Stimulated activated effector memory CD8-positive, alpha-beta T cell treated with anti-CD3 and anti-CD28 coated beads, Interleukin-12 subunit alpha, Interleukin-12 subunit beta, amount 100 ng/mL, for 72 hours (primary cell): ENCODE measurements at places on chromosomes 6 and 20.

GRCh38 chr6:147022041-147022440 lies 182.2 kb upstream of the STXBP5 start:
- DNase-seq = no peak

GRCh38 chr6:11428895-11429294 lies 108.7 kb upstream of the TMEM170B start:
- DNase-seq = no peak

- no peak for DNase-seq
Measured at GRCh38 chr6:37459981-37460800, 27.2 kb downstream of the CMTR1 start.

DNA sequence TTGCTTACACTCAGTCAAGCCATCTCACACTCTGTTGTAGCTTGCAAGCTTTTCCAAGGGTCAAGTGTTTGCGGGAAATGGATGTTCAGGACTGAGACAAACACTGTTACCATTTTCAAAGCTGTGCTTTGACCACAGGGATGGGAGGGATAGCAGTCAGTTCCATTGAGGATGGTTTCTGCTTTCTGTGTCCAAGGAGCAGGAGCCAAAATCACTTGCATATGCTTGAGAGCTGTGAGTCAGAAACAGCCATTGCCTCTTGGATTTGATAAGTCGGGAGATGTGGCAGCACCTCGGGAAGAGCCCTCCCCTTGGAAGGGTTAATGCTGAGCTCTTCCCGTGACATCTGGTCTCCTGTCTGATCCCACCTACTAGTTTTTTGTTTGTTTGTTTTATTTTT lies 85.2 kb downstream of the TCP11 start:
- DNase-seq = no peak

- no peak for DNase-seq
Measured at GRCh38 chr6:50272611-50273010, 222.9 kb upstream of the DEFB112 start.

DNA sequence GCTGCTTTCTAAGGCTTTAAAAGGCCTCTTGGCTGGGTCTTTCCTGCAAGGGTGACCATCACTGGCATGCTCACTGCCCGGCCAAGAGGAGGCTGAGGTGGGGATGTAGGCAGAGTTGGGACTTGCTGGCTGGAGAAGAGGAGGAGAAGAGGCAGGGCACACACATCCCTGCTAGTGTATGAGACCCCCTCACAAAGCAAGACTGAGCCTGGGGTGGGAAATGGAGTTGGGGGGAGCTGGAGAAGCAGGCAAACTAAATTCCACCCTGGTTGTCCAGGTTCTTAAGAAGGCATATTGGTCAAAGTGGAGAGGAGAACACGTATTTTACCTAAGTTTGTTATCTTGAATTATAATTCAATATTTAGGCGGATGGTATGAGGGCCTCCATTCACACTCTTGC lies 1.7 kb upstream of the KIZ start:
- no peak for DNase-seq

- DNase-seq = no peak
Measured at GRCh38 chr6:151121900-151122299, 117.9 kb upstream of the AKAP12 start.

- DNase-seq = no peak
Measured at GRCh38 chr6:121944354-121944753, 455.1 kb upstream of the HSF2 start.

- DNase-seq = no peak
Measured at GRCh38 chr20:41889126-41889843, 271.1 kb upstream of the CHD6 start.

GRCh38 chr20:50303573-50304500 lies 113.2 kb downstream of the CEBPB start:
- DNase-seq = no peak

- DNase-seq = no peak
Measured at GRCh38 chr20:31949877-31950646, 1.8 kb downstream of the PDRG1 start.

DNA sequence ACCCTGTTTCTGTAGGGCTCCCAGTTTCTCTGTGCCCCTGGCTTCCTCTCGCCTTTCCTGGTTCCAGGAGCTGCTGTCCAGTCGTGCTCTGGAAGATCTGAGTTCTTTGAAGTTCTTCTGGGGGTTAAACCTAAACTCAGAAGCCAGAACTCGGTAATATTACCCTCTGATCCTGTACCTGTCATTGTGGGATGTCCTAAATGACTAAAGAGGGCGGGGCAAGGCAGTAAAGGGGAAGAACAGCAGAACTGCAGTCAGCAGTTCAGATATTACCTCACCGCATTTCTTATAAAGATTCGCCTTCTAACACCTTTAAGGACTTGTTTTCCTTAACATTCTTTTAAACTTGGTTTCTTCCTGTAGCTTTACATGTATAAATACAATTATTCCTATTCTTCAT lies 63.9 kb downstream of the FAM120B start:
- DNase-seq = peak; percentile 56

GRCh38 chr6:35895560-35895959 lies 25.3 kb downstream of the SRPK1 start:
- DNase-seq = no peak

GRCh38 chr6:116580198-116580597 lies 8.9 kb downstream of the RWDD1 start:
- DNase-seq = no peak

DNA sequence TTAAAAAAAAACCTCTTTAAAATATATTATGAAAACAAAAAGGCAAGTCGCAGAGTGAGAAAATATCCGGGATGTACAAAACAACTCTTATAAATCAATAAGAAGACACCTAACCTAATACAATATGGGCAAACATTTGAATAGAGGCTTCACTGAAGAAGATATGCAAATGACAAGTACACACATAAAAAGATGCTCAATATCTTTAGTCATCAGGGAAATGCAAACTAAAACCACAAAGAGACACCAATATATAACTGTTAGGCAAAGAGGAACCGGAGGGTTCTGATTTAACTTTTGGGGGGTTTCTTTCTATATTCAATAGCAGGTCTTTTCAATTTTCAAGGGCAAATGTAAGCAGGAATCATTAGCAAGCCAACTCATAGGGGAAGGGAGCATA lies 480.7 kb upstream of the SPTLC3 start:
- no peak for DNase-seq

- no peak for DNase-seq
Measured at GRCh38 chr6:139820210-139820609, 445.8 kb upstream of the CITED2 start.

- peak; percentile 45 for DNase-seq
Measured at GRCh38 chr6:149896491-149896890, 1.4 kb downstream of the RAET1E start.

- DNase-seq = no peak
Measured at GRCh38 chr6:2215342-2215741, 30.1 kb downstream of the GMDS start.

DNA sequence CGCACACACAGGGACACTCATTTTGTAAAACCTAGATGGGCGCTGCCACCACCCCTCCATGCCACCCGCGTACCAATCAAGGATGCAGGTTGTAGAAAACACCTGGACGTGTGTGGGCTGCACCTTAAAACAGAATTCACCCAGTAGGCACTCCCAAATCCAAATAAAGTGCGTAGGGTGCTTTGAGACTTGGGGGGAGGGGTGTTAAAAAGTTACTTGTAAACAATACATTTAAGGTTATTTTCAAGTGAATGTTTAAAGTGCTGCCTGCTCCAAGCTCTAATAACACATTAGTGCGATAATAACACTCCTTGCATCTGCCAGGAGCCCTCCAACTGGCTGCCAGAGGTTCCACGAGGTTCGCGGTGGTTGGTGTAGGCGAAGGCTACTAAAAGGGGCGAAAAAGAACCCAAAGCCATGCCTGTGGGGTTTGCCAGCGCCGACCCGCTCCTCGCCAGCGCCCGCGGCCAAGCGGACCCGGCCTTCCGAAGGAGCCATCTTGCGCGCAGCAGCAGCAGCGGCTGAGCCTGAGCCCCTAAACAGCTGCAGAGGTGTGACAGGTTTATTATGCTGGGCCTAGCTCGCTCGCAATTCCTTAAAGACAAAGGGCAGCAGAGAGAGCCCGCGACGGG lies 11.5 kb downstream of the FOXC1 start:
- DNase-seq = no peak

GRCh38 chr20:51169813-51170212 lies 146.9 kb upstream of the KCNG1 start:
- no peak for DNase-seq

DNA sequence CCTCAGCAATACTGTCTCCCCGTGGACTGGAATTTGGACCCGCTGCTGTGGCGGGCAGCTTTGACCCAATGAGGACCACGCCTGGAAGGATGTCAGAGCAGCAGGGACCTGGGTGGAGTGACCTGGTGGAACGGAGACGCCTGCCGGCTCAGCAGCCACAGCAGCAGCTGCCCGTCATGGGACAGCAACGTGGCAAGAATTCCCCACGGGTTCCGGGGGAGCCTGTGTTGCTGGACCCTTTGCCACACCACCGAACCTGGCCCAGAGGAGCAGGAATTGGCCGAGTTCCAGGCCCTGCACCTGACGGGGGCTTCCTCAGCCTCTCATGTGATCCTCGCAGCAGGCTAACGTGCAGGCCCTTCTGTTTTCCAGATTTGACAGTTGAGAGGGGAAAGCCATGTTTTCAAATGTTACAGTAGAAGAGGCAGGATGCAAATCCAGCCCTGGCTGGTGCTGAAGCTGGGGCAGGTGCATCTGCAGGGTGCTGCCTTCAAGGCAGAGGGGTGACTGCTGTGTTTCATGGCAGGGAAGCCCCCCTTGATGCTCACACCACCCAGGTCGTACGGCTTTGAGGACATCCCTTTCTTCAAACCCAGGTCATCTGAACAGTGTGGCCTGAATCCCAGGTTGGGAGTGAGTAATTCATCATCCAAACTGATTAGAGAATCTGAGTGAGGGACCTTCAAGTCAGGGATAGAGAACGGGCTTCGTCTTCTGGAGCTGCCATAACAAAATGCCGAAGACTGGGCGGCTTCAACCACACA lies 93.4 kb downstream of the THBS2 start:
- DNase-seq = no peak

DNA sequence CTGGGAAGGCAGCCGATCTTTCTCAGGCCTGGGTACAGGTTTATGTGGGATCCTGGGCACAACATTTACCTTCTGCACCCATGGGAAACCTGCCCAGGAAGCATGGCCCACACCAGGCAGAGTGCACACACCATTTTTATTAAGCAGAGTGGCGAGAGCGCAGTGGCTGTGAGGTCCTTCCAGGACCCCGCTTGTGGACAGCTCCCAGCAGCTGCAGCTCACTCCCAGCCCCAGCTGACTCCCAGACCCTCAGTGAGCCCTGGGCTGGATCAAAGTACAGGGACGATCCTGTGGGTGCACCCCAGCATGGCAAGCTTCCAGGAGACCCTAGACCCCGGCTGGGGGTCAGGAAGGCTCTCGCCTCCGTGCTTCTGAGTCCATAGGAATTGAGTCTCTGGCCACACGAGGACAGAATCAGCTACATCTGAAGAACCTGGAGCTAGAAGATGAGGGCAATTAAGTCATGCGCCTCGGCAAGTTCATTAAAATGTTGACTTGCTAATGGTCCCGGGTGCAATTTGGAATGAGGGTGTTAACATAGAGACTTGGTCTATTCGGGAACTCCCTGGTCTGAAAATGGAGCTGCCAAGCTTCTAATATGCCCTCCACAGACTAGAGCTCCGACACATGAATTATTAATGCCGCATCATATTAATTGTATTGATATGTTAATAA lies 65.4 kb upstream of the SLCO4A1 start:
- DNase-seq = no peak

- no peak for DNase-seq
Measured at GRCh38 chr6:111558690-111559187, 46.9 kb downstream of the TRAF3IP2 start.

DNA sequence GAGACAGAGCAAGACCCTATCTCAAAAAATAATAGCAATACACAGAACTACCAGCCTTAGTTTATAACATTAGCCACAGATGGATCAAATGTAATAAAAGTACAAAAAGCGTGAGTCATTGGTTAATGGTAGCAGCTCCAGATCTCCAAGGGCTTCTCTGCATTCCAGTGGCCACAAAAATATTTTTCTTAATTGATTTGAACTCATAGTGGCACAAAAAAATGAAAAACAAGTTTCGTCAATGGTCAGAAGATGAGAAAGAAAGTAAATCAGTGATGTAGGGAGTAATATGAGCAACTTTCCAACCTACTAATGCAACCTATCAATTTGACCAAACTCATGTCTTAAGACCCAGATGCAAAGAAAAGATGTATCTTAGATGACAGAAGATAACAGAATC lies 79.6 kb downstream of the CEP57L1 start:
- no peak for DNase-seq

- no peak for DNase-seq
Measured at GRCh38 chr6:52155791-52156576, 30.2 kb upstream of the IL17A start.

GRCh38 chr20:62831854-62832211 lies 15.0 kb downstream of the COL9A3 start:
- no peak for DNase-seq

- DNase-seq = no peak
Measured at GRCh38 chr6:169498916-169499513, 202.8 kb downstream of the WDR27 start.

DNA sequence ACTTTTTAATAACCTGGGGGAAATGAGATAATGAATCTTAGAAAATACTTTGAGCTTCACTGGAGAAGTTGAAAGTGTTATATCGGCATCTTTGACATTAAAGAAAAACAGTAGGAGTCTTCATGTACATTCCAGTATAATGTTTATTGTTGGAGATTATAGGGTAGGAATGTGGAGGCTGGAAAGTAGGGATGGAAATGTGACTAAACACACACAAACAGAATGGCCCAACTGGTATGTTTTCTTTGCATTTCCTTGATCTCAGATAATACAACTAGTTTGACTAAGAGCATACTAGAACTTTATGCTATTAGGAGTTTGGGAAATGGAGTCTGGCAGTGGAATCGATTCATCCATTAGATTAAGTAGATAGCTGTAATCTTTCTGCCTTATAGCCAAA lies 10.1 kb upstream of the BAG2 start:
- no peak for DNase-seq

DNA sequence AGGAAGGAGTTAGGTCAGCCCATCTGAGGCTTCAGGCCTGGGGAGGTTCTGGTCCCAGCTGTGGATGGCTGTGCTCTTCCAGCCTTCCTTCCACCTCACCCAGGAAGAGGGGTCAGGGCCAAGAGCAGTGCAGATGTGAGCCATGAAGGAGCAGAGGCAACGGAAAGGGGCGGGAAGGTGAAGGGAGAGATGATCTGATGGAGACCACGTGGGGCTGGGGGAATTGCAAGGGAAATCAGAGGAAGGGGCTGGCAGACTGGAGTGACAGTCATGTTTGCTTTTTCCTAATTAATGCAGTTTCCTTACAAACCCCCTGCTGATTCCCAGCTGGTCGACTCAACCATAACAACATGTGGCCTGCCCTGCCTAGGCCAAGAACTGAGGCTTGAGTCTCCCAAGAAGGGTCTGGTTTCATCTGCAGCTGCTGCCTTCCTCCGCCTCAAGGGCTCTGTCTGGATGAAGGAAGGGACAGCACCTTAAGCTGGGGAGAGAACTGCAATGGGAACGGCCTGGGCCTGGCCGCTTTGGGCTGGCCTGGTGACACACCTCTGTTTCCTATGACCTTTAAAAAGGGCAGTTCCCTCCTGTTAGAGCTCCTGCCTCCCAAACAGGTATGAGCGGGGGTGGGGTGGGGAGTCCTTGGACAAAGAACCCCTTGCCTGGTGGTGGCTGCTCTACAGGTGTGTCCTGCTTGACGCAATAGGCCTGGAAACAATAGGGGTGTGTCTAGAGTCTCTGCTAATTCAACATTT lies 7.8 kb upstream of the MRPS18A start:
- DNase-seq = no peak

GRCh38 chr6:132750455-132751248 lies 7.1 kb downstream of the VNN2 start:
- DNase-seq = no peak
